ENCODE measurements at places on chromosomes 7 and 10.

- DNase-seq, result no peak
Measured at GRCh38 chr7:99126921-99127553, 16.9 kb downstream of the SMURF1 start.

DNA sequence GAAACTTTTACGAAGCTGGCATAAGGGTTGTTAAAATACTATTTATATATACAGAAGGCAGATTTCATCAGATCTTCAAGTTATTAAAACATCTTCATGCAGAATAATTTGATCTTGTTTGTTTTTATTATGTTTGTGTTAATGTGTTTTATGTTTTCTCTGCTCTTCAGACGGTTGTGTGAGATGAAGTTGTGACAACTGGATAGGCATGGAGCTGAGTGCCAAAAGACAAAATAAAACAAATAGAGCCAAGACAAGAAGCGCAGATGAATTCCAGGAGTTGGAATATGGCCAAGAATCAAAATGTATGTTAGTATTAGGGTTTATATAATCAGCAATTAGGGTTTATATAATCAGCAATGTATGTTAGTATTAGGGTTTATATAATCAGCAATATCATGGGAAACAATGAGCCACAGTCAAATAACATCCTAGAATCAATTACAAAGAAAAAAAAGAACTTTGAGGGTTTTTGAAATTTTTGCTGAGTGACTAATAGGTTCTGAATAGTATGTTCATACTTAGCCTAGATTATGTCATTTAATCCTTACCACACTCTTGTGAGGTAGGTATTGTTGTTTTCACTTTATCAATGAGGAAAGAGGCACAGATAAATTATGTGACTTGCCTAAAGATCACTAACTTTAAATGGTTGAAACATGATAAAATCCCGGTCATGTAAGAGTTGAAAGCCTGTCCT is 488.0 kb upstream of the STEAP1 start:
- DNase-seq, result no peak

GRCh38 chr10:70424320-70424719 is 17.2 kb downstream of the NODAL start:
- no peak for DNase-seq

DNA sequence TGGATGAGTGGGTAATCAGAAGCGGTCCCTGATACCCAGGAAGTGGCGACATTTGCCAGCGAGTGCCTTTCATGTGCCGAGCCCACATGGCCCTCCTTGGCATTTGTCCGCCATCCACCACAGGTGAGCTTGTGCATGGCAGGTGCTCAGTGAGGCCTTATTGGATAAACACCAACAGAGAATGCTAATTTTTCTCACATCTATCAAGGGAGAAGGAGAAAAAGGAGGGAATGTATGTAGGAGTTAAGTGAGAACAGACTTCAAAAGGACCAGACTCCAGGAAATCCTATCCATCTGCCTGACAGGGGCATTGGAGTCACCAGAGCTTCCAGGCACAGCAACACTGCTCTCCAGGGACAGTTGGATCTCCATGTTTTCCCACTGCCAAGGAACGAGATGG is 143.5 kb upstream of the ZMIZ1 start:
- DNase-seq, result no peak

GRCh38 chr10:104199567-104199966 is 32.6 kb downstream of the CFAP43 start:
- no peak for DNase-seq

GRCh38 chr7:155408651-155409586 is 49.0 kb upstream of the EN2 start:
- peak; percentile 43 for DNase-seq

DNA sequence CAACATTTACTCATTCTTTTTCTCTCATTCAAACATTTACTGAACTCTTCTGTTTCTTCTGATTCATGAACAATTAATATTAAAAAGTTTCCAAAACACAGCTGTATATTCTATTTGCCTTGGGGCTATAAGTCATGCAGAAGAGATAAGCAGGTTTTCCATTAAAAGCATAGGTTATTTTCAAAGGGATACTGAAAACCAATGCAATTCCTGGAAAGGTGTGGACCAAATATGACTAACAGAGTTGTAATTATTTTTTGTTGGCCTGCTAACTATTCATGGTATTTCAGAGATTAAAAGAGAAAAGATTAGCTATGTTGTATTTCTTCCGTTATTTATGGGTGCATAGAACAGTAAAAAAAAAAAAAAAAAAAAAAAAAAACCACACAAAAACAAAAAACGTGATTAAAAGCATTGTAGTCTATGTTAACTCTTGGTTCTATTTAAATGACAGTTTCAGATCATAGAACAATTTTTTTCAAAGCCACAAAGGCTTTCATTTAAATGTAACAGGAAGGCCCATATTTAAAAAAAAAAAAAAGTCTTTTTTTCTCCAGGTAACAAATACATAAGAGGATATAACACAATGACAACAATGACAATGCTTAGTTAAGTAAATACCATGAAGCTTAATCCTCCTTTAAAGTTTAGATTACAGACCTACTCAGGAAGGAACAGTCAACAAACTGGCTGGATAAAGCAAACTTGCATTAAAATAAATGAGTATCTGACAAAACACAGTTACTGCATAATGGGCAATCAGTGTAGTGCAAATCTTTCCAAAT is 1042.9 kb downstream of the GATA3 start:
- DNase-seq, result no peak

Measured in iPS-NIHi11 (cell line).